WTC11 (cell line): ENCODE measurements at places on chromosomes 3 and 15. TPM values are rescaled to one million over a fixed set of nuclear protein-coding genes. Genes with fewer than 3 reads are reported as not detected.

The THBS1 gene
- total RNA-seq = 37.1 to 41.4 TPM (median 41.2 TPM) in 3 replicates

The MITF gene
- total RNA-seq = 0.44 to 1.3 TPM (median 1.3 TPM) in 3 replicates

The CLSTN2 gene
- 0.32 to 0.46 TPM (median 0.35 TPM) in 3 replicates for total RNA-seq

The SLC41A3 gene
- total RNA-seq = 28.1 to 33.5 TPM (median 28.4 TPM) in 3 replicates

The TICRR gene
- 33.7 to 37.4 TPM (median 33.8 TPM) in 3 replicates for total RNA-seq

The PLA2G4E gene
- 0.02 TPM in 1 of 3 replicates, not detected in the others for total RNA-seq

The PLCB2 gene
- 14.2 to 18.5 TPM (median 15.2 TPM) in 3 replicates for total RNA-seq

The GPR176 gene
- total RNA-seq = 117 to 131 TPM (median 127 TPM) in 3 replicates

The ATP8B4 gene
- total RNA-seq = 0.23 to 0.37 TPM (median 0.27 TPM) in 3 replicates

The TPRA1 gene
- total RNA-seq = 20.3 to 24.2 TPM (median 22.0 TPM) in 3 replicates

The FAM98B gene
- total RNA-seq = 38.1 to 46.6 TPM (median 38.5 TPM) in 3 replicates

The CD276 gene
- total RNA-seq = 146 to 153 TPM (median 150 TPM) in 3 replicates

The GOLGA6L7 gene
- not detected in 3 replicates for total RNA-seq

The SERINC4 gene
- 0.09 to 0.16 TPM in 2 of 3 replicates, not detected in the other for total RNA-seq

The CLDN18 gene
- total RNA-seq = 0.13 to 0.23 TPM (median 0.16 TPM) in 3 replicates

The C3orf20 gene
- total RNA-seq = not detected in 3 replicates

The SLC24A5 gene
- not detected in 3 replicates for total RNA-seq

The UBE3A gene
- 108 to 120 TPM (median 113 TPM) in 3 replicates for total RNA-seq

The LRRN1 gene
- 114 to 124 TPM (median 121 TPM) in 3 replicates for total RNA-seq

The CEMIP gene
- total RNA-seq = 0.57 to 1.2 TPM (median 0.87 TPM) in 3 replicates

The GUCA1C gene
- total RNA-seq = not detected in 3 replicates

The SLC9C1 gene
- 1.4 to 3.5 TPM (median 2.5 TPM) in 3 replicates for total RNA-seq

The EEF1AKMT4 gene
- total RNA-seq = 11.3 to 11.8 TPM (median 11.4 TPM) in 3 replicates

The MYLK gene
- total RNA-seq = 10.4 to 11.0 TPM (median 10.8 TPM) in 3 replicates

The CYP1A2 gene
- total RNA-seq = 0.07 TPM in 1 of 3 replicates, not detected in the others

The KNL1 gene
- total RNA-seq = 18.4 to 24.0 TPM (median 21.1 TPM) in 3 replicates

The BSN gene
- 1.7 to 2.8 TPM (median 2.4 TPM) in 3 replicates for total RNA-seq

The CELF6 gene
- total RNA-seq = not detected in 3 replicates

The FAM107A gene
- 0.31 to 0.76 TPM (median 0.55 TPM) in 3 replicates for total RNA-seq

The CCR9 gene
- total RNA-seq = not detected in 3 replicates

The ARNT2 gene
- total RNA-seq = 5.0 to 7.0 TPM (median 5.7 TPM) in 3 replicates

The SEMA5B gene
- total RNA-seq = 20.4 to 22.0 TPM (median 20.7 TPM) in 3 replicates

The CA12 gene
- total RNA-seq = 2.8 to 3.3 TPM (median 2.8 TPM) in 3 replicates

The FEZF2 gene
- total RNA-seq = not detected in 3 replicates

The CLDN11 gene
- total RNA-seq = 12.1 to 12.6 TPM (median 12.5 TPM) in 3 replicates

The FOXL2 gene
- total RNA-seq = 0.82 to 1.6 TPM (median 1.4 TPM) in 3 replicates

The GNAT1 gene
- 0.13 to 0.39 TPM (median 0.14 TPM) in 3 replicates for total RNA-seq

The RHOV gene
- 5.0 to 5.4 TPM (median 5.1 TPM) in 3 replicates for total RNA-seq

The HHLA2 gene
- 0.07 to 0.14 TPM (median 0.09 TPM) in 3 replicates for total RNA-seq

The WDR76 gene
- 13.4 to 16.2 TPM (median 16.0 TPM) in 3 replicates for total RNA-seq

The RETNLB gene
- total RNA-seq = not detected in 3 replicates

The CHRNA7 gene
- total RNA-seq = 5.6 to 7.8 TPM (median 7.3 TPM) in 3 replicates
